ENCODE measurements at places on chromosomes 7 and 10.

DNA sequence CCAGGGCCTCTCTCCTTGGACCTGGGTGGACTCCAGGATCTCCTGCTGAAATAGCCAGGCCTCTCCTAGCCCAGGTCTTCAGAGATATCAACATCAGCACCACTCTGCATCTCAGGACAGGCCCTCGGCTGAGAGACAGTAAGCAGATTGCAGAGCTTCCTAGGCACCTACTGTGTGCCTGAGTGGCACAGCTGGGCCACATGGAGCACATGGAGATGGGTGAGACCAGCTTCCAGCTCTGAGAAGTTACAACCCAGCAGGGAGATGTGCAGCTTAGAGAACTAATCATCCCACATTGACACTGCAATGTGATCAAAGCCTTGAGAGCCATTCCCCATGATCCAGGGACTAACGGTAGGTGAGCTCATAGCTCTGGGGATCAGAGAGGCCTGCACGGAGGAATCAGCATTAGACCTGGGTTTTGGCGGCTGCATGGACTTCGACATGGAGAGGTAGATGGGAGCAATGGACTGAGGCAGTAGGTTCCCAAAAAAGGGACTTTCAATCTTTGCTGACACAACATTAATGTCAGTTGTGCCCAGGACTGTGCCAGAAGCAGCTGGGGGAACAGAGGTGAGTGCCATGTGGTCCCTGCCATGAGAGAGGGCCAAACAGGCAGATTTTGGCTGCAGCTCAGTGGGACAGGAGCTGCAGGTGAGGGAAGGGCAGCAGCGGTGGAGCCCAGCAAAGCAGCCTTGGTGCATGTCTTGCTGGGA is 76.0 kb upstream of the LEP start:
- DNase-seq: no peak

GRCh38 chr7:135917721-135918120 is 59.4 kb downstream of the MTPN start:
- no peak for DNase-seq

DNA sequence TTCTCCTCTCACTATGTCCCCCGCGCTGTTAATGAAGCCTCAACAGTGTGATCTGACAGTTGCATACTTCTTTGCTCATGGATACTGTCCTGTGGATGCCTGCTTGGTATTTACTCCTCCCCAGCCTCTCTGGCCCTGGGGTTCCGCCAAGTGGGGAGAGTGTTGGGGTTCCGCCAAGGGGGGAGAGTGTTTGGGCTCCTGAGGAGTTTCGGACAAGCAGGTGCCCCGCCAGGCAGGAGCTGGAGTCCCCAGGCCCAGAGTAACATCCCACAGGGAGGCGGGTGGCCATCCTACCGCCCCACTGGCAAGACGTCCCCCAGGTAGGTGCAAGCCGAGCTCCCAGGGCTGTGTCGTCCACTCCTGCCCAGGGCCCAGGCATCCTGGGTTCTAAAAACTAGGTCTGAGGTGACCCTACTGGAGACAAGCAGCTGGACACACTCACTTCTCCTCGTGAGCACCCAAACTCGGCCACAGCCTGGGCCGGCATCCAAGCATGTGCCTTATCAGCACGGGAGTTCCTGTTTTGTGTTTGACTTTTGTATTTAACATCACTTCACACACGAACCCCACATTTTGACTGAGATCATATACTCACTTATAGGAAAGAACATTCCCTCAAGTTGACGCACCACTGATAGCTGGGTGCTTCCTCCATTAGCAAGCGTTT is 34.2 kb downstream of the CAMK2B start:
- DNase-seq: no peak

GRCh38 chr10:78516236-78516635 is 482.6 kb downstream of the RPS24 start:
- DNase-seq: no peak

DNA sequence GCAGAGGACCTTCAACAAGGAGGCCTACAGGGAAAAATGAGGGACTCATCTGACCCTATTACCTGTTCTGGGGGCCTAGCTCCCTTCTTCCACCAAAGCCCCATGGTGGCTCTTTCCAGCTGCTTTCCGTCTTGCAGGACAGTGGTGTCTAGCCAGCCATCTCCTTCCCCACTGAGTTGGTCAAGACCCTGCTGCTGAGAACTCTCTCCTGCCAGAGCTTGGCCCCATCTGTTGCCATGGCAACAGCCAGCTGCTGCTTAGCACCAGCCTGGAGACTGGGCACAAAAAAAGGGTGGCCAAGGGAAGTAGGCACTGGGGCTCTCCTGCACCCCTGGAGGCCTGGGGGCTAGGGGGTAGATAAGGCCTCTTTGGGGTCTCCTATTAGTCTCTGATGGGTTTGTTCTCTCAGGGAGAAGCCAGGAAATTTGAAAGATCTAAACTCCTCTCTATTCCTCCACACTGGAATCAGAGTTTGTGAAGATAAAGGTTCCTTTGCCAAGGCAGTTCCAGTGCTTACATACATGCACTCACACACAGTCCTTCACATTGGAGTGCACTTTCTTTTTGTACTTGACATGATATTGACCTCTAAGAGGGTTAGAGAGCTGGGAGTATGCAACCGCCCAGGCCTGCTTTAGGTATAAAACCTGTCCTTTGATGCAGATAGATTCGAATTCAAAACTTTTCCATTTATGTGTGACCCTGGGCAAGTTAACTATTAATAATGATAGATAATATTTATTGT is 15.8 kb downstream of the TSPAN33 start:
- DNase-seq: peak; percentile 42

DNA sequence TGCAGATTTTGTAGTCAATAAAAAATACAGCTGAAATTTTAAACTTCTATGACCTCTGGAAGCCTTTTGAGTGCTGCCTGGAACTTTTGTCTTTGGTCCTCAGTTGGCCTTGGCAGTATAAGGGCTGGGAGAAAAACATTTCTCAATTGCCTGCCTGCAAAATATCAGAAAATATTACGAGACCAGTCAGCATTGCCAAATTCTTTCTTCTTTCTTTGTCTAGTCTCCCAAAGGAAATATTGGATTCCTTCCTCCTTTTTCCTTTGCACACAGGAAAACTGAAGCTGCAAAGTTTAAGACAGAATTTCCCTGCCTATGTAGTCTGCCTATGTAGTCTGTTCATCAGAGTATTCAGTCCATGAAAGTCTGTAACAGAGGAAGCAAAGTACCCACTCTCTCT is 95.9 kb downstream of the CHRM2 start:
- DNase-seq: no peak

DNA sequence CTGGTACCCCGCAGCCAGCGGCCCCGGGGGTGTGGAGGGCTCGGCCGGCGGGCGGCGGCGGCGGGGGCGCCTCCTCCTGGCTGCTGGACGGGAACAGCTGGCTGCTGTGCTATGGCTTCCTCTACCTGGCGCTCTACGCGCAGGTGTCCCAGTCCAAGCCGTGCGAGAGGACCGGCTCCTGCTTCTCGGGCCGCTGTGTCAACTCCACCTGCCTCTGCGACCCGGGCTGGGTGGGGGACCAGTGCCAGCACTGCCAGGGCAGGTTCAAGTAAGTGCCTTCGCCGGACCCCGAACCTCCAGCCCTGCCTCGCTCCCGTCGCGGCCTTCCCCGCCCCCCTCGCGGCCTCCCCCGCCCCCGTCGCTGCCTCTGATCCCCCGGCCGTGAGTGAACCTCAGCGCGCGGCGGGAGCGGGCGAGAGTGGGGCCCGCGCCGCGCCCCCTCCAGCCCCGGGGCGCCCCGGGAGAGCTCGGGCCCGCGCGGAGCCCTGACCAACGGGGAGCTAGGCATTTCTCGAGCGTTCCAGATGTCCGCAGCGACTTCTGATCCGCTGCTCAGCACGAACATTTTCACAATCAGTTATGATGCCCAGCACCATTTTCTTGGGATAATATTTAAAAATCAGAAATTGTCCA is 727 bp downstream of the ATRNL1 start:
- DNase-seq: no peak

- no peak for DNase-seq
Measured at GRCh38 chr10:15427843-15428414, 56.8 kb upstream of the FAM171A1 start.

GRCh38 chr7:90384433-90384832 is 18.8 kb upstream of the CLDN12 start:
- DNase-seq: no peak

DNA sequence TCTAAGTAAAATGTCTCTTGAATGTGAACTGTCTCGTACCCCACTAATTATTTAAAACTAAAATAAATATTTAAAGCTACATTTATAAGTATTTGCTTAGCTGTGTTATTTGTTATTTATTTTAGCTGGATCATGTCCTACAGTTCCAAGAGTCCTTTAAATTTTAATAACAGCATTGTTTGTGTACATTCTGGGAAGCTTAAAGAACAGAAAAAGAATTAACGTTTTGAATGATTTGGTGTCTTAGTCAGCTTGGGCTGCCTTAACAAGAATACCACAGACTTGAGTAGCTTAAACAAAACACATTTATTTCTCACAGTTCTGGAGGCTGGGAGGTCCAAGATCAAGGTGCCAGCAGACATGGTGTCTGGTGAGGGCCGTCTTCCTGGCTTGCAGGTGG is 107.4 kb downstream of the ITIH5 start:
- DNase-seq: no peak

Measured in NCI-H1092 (cell line).